ENCODE measurements at places on chromosomes 4 and X. TPM values are rescaled to one million over a fixed set of nuclear protein-coding genes. Genes with fewer than 3 reads are reported as not detected.

GRCh38 chrX:38095971-38096529 is 89.7 kb downstream of the SYTL5 start:
- DNase-seq, result no peak

GRCh38 chr4:118740869-118741268 is 55.7 kb downstream of the METTL14 start:
- no peak for DNase-seq

DNA sequence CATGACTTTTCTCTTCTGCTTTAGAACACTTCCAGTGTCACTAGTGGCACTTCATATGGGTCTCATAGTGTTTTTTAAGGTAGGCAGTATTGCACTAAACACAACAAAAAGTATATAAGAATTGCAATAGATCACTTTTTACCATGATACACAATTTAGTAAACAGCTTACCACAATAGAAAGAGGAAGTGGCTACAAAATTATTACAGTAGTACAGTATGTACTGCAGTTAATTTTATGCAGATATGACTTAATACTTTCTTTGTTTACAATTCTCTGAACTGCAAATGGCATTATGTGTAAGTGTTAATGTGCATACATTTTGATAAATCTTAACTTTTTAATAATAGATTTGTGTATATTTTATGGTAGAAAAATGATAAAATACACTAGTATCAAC is 157.3 kb downstream of the RRAGB start:
- no peak for DNase-seq

Gene HTN3
- not detected for total RNA-seq

Gene NHSL2
- total RNA-seq, result 1.9 TPM

Gene F8
- 7.3 TPM for total RNA-seq

Gene FRG2
- not detected for total RNA-seq

All from lower leg skin (tissue), 4 donors.